CD14-positive monocyte (primary cell): ENCODE measurements at places on chromosomes 2 and 18.

GRCh38 chr2:146721486-146721885 lies 1123.3 kb upstream of the ACVR2A start:
- DNase-seq, result no peak

- DNase-seq, result no peak
Observed at GRCh38 chr2:7165736-7166135, 248.5 kb downstream of the RNF144A start.

DNA sequence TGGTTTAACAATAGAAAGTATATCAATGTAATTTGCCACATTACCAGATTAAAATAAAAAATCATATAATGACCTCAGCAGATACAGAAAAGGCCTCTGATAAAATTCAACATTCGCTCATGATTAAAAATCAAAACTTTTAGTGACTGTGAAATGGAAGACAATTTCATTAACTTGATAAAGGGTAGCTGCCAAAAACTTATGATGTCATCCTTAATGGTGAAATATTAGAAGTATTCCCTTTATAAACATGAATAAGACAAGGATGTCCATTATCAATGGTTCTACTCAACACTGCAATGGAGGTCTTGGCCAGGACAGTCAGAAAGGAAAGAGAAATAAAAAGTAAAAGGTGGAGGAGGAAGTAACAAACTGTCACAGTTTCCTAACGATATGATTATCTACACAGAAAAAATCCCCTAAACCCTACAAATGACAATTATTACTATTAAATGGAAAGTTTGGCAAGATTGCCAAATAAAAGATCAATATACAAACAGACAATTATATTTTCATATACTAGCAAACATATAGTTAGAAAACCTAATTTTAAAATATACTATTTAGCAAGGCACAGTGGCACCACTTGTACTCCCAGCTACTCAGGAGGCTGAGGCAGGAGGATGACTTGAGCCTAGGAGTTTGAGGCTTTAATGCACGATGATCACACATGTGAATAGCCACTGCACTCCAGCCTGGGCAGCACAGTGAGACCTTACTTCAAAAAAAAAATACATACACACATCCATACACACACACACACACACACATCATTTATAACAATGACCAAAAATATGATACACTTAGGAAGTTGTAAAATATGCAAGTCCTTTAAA lies 12.8 kb downstream of the METTL8 start:
- no peak for DNase-seq

- DNase-seq, result no peak
Observed at GRCh38 chr2:42192652-42193566, 23.8 kb downstream of the EML4 start.

DNA sequence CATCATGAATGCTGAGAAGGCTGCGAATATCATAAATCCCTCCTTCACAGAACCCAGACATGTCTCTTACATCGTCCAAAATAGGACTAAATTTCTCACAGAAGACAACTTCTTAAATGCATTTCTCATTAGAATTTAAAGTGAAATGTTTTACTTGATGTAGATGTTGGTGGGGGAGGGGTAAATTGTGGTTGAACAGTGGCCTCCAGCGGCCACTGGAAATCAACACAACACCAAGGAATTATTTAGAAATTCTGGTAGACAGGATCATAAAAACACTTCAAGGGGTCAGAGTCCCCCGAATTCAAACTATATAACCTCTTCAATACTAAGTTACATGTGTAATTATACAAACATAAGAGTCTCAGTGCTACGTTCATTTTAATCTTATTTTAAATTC lies 135.9 kb downstream of the ABCA12 start:
- DNase-seq, result no peak

DNA sequence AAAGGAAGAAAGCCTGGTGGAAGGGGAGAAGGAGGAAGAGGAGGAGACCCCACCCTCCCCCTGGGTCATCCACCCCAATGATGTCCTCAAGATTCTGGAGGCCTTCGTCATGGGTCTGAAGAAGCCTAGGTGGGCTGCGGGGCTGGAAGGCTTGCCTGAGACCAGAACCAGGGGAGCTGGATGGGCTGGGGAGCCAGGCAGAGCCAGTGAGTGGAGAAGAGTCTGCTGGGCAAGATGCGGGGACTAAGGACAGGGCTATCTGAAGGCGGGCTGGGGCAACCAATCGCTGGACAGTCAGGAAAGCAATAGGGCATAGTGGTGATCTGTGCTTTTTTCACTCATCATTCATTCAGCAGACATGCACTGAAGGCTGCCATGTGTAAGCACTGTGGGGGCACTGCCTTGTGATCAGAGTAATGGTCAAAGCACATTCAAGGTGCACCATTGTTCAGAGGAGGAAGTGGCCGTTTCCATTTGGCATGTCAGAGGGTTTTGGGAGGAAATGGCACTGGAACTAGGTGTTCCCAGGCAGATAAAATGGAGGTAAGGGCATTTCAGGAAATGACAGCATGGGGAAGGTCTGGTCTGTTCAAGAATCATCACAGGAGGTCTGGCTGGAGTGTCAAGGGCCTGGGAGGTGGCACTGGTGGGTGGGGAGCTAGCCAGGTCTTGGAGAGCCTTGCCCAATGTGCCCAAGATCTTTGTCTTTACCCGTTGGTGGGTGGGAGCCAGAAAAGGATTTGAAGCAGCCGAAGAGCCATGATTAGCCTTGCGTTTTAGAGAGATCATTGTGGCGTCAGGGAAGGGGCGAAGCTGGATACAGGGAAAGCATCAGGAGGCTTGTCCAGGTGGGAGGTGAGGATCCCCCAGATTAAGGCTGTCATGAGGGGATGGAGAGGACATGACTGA lies 24.2 kb downstream of the OTOF start:
- no peak for DNase-seq

DNA sequence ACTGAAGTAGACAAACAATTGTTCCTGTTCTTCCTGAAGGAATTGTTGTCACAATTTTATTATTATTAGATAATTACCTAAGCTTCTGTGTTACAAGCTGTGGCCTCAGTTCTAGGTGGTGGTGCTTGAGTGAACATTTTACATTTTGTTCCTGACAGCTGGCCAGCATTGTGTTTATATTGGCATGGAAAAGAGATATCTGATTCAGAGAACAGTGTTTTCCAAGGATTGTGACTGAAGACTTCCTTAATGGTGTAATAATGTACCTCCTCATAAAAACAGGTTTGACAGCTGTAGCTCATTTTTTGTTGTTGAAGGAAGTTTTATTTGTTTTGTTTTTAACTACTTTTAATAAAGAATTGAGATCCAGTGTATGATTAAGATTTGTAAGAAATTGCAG lies 95.2 kb downstream of the EPB41L5 start:
- no peak for DNase-seq

GRCh38 chr2:191933307-191934105 lies 86.6 kb upstream of the CAVIN2 start:
- no peak for DNase-seq

- DNase-seq, result no peak
Observed at GRCh38 chr2:235098736-235099494, 147.1 kb downstream of the SH3BP4 start.

GRCh38 chr2:178473373-178473772 lies 5.0 kb downstream of the FKBP7 start:
- DNase-seq, result no peak

DNA sequence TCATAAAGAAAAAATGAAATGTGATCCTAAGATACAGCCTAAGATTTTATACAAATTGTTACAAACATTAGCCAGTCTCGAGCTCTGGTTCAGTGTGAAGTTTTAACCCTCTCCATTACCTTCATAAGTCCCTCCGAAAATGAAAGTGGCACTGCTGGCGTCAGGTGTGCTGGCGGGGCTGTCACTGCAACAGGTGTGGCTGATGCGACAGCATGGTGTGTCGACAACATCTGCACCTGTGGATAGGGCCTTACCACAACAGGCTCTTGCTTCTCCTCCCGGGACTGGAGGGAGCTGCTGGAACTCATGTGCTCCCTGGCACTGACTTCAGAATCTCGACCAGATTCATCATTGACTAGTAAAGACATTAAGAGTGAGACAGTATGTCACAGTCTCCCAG lies 10.3 kb downstream of the SAP130 start:
- DNase-seq, result no peak

DNA sequence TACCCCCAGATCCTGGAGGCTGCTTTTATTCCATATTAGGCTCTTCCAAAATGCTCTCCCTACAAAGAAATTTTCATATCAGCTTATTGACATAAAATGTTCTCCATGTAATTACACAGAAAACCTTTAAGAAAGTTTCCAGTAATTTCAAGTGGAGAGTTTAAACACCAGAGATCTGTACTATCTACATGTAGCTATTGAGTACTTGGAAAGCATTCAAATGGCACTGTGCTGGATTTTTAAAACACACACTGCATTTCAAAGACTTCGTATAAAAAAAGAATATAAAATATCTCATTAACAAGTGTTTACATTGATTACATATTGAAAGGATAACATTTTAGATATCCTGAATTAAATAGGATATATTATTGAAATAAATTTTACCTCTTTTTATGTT lies 182.4 kb upstream of the ZNF521 start:
- no peak for DNase-seq

DNA sequence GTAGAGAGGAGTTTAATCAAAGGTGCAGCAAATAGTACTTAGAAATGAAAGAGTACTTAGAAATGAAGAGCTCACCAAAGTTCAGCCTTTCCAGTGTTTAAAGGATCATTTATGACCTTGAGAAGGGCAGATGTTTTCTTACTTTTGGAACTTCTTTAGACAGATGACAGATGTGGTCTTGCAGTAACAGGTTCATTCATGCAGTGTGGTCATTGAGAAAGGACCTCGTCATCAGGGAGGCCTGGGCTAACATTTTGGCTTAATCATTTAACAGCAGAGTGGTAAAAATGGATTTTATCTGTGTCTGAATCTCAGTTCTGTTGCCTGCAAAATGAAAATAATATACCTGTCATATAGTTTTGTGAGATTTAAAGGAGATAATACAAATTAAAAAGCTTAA lies 75.1 kb upstream of the NT5C1B start:
- no peak for DNase-seq

GRCh38 chr2:219356834-219357233 lies 24.3 kb upstream of the RESP18 start:
- DNase-seq, result peak; percentile 62

DNA sequence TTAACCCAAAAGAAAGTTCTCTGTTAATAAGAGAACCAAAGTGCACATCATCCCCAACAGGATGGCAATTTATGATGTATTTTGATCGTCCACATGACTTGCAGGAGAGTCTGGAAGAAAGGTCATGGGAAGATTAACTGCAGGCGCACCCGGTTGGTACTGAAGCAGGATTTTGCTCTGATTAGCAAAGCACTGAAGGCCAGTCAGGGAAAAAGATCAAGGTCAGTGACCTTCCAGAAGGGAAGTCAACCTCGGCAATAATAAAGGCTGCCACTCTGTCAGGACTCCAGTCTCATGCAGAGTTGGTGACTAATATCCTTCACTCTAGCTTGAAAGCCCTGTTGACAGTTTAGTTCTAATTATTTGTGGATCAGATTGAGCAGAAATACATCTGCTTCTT lies 432.7 kb upstream of the RAB12 start:
- no peak for DNase-seq

DNA sequence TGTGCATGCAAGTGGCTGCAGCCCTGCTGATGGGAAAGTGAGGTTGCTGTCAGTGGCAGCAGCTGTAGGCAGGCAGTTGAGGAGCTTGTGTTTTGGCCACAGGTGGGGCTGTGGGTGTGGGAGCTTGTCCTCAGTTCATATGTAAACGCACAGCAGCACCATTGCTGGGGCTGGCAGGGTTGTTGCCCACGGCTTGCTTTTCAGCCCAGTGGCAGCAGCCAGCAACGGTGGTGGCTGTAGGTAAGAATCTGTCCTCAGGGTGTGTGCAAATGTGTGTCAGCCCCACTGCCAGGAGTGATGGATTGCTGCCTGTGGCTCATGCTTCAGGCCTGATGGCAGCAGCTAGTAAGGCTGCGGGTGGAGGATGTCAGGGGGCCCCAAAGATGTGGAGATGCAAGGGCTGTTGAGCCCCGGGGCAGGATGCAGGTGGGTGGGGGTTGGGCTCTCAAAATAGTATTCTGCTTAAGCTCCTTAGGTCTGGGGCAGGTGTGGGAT lies 141.3 kb upstream of the THUMPD2 start:
- no peak for DNase-seq

GRCh38 chr2:157735532-157735931 lies 106.9 kb upstream of the ACVR1C start:
- no peak for DNase-seq

DNA sequence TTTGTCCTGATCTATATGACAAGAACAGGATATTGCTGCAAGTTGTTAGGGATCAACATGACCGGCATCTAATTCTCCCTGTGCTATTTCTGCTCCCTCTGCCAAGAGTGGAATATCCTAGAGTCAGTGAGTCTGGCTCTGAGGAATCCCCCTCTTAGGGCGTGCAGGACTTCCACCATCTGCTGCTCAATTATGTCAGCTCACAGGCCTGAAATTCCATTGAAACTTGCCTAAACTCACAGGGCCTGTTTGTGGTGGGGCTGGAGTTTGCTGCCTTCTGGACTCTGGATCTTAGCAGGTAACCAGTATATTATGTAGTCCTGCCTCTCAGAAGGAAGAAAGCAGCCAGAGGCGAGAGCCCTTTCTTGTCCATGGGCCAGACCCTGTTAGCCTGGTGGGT lies 323.0 kb downstream of the TSN start:
- no peak for DNase-seq

- DNase-seq, result no peak
Observed at GRCh38 chr2:218282173-218282991, 9.9 kb downstream of the TMBIM1 start.

DNA sequence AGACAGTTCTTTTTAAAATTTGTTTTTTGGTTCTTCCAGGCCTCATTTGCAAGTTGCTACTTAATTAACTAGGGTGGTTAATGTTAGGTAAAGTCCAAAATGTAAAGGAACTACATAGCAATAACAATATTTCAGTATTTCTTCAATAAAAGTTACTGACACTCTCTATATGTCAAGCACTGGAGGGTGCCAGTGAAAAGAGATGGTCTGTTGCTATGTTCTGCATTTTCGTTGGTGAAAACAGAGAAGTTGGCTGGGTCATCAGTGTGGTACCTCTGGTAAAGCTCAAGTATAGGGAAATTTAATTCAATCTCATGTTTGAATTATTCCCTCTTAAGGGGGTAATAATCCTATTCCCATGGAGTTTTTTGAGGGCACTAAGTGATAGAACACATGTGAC lies 16.3 kb upstream of the SCN1A start:
- no peak for DNase-seq

DNA sequence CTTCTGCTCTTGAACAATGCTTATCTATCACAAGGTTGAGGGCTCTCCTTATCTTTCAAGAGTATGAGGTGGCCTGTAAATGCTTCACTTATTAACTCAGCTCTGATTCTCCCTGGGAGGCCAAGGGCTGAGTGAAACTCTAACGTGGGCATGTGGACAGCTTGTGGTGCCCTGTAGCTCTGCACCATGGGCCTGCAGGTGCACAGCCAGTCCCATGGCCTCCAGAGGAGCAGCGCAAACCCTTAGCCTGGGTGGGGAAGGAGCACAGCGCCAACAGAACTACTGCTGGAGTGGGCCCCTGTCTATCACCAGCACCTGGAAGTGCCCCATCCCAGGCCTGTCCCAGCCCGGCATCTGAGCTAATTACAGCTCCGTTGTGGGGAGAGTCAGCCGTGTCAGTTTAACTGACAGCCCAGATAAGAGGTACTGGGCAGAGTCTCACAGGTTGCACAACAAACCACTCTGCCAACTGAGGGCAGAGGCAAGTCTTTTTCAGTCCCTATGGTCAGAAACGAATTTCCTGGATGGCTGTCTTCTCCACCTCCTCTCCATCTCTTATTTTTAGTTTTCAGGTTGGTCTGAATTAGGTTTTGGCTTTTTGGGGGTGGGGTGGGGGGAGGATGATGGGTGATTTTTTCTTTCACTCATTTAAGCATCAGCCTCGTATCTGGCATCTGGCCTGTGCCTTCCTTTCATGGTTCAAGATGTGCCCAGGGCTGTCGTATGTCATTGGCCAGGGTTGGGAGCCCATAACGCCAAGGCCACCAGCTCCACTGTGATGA lies 219.5 kb downstream of the BCL2 start:
- no peak for DNase-seq
